ENCODE measurements at places on chromosomes 16 and 17.

- DNase-seq, result no peak
These were observed 66.4 kb downstream of the SRCIN1 start for GRCh38 chr17:38539386-38539785.

DNA sequence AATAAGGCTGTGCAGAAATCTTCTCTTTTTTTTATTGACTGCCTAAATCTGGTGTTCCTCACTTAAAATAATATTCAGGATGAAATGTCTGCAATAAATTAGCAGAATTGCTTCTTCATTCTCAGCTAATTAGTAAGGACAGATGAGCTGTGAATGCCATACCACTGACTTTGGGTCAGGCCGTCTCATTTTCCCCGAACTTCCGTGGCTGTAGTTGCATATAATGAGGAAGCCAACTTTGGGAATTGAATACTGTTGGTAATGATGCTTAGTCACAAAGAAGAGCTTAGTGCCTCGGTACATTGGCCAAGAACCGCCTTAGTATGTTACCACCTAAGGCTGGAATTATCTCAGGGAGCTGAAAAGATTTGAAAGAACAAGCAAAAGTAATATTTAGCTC is 47.6 kb downstream of the NUP93 start:
- peak; percentile 22 for DNase-seq

- no peak for DNase-seq
These were observed 33.7 kb upstream of the METTL16 start for GRCh38 chr17:2545393-2545792.

DNA sequence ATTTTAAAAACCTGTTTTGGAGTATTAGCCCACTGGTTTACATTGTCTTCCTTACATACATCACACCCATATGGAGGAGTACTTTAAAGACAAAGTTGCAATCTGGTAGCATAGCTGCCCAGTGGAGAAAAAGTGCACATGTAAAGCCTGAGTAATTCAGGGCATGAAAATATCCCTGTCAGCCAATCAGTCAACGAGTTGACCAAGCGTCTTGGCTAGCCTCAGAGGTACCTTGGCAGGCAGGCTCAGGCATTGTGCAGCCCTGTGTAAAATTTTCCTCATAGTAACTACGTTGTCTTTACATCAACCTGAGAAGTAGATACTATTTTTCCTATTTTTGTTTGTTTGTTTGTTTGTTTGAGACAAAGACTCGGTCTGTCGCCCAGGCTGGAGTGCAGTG is 339.0 kb downstream of the CDH13 start:
- DNase-seq, result no peak

GRCh38 chr17:73291260-73291801 is 20.5 kb downstream of the CDC42EP4 start:
- peak; percentile 94 for DNase-seq

DNA sequence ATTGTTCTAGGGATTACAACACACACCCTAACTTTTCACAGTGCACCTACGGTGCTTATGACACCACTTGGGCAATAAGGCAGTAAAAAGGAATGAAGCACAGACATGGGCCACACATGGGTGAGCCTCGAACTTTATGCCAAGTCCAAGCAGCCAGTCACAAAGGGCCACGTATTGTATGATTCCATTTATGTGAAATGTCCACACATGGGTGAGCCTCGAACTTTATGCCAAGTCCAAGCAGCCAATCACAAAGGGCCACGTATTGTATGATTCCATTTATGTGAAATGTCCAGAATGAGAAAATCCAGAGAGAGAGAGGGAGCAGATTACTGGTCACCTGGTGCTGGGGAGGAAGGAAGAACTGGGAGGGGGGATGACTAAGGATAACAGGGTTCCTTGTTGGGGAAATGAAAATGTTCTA is 22.2 kb downstream of the RMI2 start:
- DNase-seq, result no peak

GRCh38 chr16:15542734-15543347 is 100.1 kb downstream of the MARF1 start:
- no peak for DNase-seq

DNA sequence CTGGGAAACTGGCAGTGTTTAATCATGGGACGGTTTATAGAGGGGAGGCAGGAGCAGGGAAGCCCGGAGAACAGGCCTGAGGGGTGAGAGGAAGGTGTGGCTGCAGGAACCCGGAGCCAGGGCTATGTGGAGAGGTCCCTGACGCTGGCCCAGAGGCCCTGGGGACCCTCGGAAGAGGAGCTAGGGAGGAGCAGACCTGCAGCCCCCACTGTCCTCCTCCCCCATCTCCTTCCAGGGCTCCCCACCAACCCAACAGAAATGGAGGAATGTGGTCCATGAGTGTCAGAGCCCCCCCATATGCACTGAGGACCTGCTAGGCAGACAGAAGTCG is 20.3 kb downstream of the TMEM235 start:
- no peak for DNase-seq

All from fibroblast of skin of back (primary cell).